EL (cell line): ENCODE measurements at places on chromosomes 16 and 17.

GRCh38 chr17:41366070-41366469 lies 3.5 kb downstream of the KRT33B start:
- no peak for DNase-seq

DNA sequence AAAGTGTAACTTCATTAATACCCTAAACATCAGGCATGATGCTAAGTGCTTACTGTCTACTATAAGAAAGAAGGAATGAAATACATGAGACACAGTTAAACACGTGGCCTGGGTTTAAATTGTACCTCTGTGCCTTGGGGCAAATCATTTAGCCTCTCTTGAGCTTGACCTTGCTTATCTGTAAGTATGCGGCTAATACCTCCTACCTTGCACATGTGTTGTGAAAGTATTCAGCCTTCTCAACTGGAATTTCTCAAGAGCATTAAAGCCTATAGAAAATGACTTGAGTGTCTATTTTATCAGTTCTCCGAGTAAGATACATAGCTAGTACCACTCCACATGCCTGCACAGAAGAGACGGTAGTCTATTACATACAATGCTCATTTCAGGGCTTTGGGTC lies 10.8 kb downstream of the HEATR6 start:
- no peak for DNase-seq

DNA sequence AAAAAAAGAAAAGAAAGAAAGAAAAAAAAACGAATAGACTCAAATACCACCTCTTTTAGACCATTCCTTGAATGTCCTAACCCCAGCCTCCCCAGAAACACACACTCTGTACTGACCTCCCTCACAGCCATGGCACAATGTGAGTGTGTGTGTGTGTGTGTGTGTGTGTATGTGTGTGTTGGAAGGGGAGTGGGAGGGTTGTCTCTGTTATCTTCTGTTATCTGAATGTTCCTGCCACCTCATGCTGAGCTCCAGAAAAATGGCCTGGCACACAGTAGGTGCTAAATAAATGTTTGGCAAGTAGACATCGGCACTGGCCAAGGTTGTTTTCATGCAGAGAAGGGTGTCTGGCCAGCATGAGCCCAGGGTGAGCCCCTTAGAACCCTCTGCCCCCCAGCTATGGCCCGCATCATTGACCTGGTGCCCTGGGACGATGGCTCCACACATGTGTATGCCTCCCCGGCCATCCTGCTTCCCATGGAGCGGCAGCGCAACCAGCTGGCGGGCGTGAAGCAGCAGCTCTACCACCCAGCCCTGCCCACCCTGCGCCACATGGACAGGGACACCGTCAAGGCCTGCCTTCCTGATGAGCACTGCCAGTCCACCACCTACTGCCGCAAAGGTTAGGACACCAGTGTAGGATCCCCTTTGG lies 6.6 kb upstream of the CNGB1 start:
- DNase-seq, result no peak

DNA sequence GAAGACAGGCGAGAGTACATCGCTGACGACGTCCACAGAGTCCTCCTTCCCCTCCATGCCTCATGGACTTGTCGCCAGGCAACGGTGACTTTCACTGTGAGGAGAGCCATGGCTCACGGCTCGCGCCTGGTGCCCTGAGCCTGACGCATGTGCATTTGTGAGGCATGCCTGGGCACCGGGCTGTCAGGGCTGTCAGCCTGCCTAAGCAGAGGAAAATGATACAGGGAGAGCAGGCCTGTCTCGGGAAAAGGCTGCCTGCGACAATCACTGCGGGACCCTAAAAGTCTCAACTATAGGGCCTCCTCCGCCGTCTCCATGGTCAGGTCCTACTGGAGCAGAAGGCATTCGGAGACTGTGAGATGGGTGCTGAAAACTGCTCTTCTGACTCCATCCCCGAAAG lies 135.5 kb upstream of the WSB1 start:
- no peak for DNase-seq

- peak; percentile 44 for DNase-seq
Observed at GRCh38 chr17:27756467-27757371, 43.6 kb downstream of the NOS2 start.

DNA sequence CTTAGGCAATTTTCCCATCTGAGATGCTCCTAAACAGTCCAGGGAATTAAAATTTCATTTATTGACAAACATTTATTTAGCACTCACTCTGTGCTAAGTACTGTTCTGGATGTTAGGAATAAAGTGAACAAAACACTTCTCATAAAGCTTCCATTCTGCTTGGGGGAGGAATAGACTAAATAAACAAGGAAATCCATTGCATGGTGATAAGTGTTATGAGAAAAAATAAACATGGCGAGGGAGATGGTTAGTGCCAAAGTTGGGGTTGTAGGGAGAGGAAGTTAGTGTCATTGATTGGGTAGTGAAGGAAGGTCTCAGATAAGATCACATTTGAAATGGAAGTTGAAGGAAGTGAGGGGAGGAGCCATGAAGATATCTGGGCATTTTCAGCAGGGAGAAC lies 72.2 kb upstream of the CES5A start:
- no peak for DNase-seq

DNA sequence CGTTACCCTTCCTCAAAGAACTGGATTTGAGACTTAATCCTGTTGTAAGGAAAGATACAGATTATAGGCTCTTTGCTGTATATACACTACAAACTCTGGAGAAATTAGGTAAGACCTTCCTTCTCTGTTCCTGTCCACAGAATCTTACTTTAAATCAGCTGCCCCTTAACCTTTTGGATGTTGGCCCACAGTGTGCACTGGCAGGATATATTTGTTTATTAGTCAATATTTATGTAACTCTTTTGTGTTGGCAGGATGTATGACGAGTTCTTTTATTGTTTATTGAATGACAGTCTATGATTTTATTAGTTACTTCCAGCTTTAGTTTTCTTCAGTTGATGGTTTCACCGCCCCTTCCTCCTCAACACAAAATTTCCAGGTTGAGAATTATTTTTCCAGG lies 19.7 kb downstream of the LRRC36 start:
- no peak for DNase-seq
